ENCODE measurements at places on chromosomes 6 and 20. TPM values are rescaled to one million over a fixed set of nuclear protein-coding genes. Genes with fewer than 3 reads are reported as not detected.
A peak's percentile ranks its signal among the peaks of the same experiment; 100 is the strongest.

GRCh38 chr6:145544041-145544440, 191.3 kb downstream of the EPM2A start:
- no peak for DNase-seq

- no peak for DNase-seq
Measured at GRCh38 chr6:30826961-30827342, 57.4 kb upstream of the DDR1 start.

DNA sequence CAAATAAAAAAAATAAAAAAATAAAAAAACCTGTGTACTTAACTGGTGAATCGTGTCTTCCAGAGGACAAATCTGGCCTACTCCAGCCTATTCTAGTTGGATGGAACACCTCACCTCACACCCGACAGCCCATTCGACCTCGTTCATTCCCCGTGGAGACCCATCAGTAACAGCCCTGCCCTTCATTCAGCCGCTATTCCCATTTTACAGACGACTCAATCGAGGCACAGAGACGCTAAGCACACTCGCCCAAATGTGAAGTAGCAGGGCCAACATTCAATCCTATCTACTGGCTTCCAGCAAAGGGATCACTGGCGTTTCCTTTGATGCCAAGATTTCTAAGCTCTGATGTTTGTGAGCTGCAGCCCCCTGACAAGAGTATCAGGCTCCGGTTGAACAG, 1.8 kb upstream of the NTSR1 start:
- DNase-seq = no peak

DNA sequence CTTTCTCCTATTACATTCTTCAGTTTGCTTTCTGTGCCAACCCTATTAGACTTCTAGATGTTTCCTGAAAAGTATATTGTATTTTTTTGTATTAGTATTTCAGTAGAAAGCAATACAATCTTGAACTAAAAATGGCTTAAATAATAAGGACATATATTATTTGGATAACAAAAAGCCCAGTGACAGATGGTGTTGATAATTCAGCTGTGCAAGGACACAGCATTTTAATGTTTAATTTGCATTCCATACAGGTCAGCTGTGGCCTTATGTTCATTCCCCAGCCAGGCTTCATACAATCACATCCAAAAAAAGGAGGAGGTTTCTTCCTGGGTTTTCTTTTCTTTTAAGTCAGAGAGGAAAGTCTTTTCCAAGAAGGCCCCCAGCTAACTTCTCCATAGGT, 236.9 kb downstream of the CD109 start:
- DNase-seq = peak; percentile 10

- no peak for DNase-seq
Measured at GRCh38 chr6:38067263-38067980, 247.9 kb downstream of the ZFAND3 start.

- no peak for DNase-seq
Measured at GRCh38 chr6:128290221-128290620, 230.2 kb downstream of the PTPRK start.

DNA sequence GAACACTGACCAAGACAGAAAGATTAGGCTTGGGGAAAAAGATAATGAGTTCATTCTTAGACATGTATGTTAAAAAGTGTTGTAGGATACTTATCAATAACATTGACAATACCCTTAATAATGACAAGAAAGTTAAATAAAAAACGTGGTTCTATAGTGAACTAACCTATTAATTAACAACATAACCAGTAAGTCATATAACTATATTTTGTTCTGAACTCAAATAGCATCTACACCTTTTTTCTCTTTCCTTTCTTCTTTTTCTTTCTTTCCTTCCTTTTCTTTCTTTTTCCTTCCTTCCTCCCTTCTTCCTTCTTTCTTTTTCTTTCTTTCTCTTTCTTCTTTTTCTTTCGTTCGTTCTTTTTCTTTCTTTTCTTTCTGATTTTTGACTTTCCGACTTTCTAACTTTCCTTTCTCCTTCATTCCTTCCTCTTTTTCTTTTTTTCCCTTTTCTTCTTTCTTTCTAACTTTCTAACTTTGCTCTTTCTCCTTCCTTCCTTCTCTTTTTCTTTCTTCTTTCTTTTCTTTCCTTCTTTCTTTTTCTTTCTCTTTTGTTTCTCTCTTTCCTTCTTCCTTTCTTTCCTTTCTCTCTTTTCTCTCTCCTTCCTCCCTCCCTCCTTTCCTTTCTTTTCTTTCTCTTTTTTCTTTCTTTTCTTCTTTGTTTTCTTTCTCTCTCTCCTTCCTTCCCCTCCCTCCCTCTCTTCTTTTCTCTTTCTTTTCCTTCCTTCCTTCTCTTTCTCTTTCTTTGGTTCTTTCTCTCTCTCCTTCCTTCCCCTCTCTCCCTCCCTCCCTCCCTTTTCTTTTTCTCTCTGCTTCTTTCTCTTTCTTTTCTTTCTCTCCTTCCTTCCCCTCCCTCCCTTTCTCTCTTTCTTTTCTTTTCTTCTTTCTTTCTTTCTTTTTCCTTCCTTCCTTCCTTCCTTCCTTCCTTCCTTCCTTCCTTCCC, 24.6 kb downstream of the PRSS35 start:
- no peak for DNase-seq

GRCh38 chr6:48426636-48427035, 315.6 kb upstream of the PTCHD4 start:
- DNase-seq = no peak

DNA sequence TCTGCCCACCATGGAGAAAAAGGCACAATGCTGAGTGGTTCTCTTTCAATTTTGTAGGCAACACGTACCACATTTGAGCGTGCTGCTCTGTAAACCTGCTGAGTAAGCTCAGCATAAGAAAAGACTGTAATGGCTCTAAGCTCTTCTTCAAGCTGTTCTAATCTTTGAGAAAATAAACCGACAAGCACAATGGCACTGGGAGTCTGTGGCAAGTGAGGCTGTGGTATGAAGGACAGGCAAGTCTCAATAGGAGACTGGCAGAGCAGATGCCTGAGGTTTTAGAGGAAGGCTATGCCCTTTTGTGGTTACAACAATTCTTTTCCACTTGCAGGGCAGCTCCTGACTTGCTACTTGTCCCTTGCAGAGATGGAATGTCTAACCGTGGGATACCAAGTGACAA, 136.7 kb upstream of the EXOC2 start:
- DNase-seq = no peak

- DNase-seq = no peak
Measured at GRCh38 chr6:150195996-150196417, 53.2 kb downstream of the PPP1R14C start.

ISM1 gene
- 7.6 TPM for total RNA-seq

SPATS1 gene
- total RNA-seq = not detected

NTSR1 gene
- not detected for total RNA-seq

BTN2A1 gene
- 15.8 TPM for total RNA-seq

All from tongue (tissue), 3 donors.